Right ventricle myocardium superior (tissue), 1 donor: ENCODE measurements at places on chromosomes 13 and 19.
A peak's percentile ranks its signal among the peaks of the same experiment; 100 is the strongest.

DNA sequence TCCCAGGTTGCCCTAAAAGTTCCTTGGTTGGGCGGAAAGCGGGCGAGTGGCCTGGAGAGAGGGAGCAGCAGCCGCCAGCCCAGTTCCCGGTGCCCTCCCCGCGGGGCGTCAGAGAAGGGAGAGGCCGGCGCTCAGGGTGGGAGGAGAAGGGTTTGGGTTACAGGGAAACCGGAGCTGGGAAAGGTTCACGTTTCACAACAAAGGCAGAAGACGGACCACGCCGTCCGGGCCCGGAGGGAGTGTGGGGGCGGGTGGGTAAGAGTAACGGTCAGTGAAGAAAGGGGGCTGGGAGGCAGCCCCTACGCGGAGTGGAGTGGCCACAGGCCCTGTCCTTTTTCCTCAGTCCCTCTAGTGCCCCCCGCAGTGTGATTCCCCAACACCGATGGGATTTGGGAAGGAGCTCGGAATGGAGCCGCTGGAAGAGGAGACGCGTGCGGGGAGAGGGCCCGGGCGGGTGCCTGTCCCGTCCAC lies 1.6 kb downstream of the SIX5 start:
- DNase-seq: peak; percentile 86

DNA sequence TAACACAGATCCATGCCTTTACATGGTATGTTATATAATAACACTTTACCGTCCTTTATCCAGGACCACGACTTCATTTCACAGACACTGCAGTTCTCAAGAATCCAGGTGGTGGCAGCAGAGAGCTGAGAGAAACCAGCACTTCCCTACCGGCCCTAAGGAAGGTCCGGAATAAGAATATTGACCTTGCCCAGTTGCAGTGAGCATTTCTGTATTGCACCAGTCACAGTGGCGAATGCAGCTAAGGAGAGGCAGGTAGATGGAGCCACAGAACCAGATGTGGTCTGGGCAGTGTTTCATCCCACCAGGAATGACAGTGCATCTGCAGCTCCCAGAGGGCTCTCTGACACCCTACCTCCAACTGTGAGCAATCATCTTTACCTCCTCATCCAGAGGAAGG lies 44.6 kb downstream of the ZNF787 start:
- no peak for DNase-seq

DNA sequence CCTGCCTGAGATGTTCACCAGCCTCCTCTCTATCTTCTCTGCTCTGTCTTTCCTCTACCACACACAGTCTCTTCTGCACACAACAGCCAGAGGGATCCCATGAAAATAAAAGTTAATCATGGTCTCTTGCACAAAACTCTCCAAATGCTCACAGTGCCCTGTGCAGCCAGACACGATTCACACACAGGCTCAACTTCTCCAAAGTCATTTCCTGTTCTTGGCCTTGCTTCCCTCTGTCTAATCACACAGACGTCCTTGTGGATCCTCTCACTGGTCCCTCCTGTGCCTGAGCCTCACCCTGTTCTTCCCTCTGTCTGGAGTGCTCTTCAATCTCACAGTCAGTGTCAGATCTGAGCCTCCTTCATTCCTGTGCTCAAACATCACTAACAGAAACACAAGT lies 7.8 kb downstream of the SIGLEC12 start:
- DNase-seq: no peak

GRCh38 chr19:41403181-41403970 lies 5.8 kb downstream of the BCKDHA start:
- no peak for DNase-seq

DNA sequence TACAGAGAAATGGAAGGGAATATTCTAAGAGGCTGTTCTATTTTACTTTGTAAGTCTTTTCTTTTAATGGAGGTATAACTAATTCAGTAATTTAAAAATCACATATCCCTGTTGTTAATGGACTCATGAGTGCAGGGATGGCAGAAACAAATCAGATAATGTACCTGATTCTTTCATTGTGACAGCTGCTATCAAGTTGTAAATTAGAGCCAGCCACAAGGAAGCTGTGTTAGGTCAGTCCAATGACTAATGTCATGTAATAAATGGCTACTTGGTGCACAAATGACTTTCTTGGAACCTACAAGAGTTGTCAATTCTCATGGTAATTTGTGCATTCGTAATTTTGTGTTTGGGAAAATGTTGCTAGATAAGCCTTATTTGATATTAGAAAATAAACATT lies 446.4 kb downstream of the DCT start:
- no peak for DNase-seq

GRCh38 chr13:45178349-45179162 lies 22.3 kb downstream of the KCTD4 start:
- DNase-seq: no peak

DNA sequence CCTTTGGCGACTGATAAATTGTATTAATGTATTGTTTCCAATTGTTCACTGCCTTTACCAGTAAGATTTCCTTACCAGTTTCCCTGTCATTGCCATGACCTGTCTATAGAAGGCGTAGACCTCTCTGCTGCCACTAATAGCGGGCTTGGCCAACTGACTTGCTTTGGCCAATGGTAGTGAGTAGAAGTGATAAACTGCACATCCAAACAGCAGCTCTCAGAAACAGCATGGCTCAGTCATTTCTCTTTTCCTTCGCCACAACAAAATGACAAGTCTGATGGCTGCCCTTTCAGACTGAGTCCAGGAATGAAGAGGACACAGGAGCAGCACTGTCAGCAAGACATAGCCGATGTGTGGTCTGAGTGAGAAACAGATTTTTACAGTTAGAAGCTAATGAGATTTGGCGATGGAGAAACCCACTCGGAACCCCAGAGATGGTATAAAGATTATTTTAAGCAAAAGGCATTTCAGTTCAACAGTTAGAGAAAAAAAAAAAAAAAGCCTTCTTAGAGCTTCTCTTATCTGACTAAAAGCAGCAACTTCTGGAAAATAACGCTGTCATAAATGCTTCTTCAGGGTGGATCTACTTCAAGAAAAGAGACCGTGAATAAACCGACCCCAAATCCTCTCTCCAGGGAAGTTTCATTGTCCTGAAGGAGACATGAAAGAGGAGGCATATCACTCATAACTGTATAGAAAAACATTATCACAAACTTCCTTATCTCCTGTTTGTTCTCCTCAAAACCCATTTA lies 42.0 kb upstream of the TM9SF2 start:
- no peak for DNase-seq

GRCh38 chr13:48162217-48162616 lies 67.3 kb upstream of the MED4 start:
- DNase-seq: no peak

- no peak for DNase-seq
These were observed 3.4 kb upstream of the TGFB1 start for GRCh38 chr19:41356984-41357739.

- DNase-seq: no peak
These were observed 11.7 kb upstream of the ADGRE5 start for GRCh38 chr19:14369399-14370168.

DNA sequence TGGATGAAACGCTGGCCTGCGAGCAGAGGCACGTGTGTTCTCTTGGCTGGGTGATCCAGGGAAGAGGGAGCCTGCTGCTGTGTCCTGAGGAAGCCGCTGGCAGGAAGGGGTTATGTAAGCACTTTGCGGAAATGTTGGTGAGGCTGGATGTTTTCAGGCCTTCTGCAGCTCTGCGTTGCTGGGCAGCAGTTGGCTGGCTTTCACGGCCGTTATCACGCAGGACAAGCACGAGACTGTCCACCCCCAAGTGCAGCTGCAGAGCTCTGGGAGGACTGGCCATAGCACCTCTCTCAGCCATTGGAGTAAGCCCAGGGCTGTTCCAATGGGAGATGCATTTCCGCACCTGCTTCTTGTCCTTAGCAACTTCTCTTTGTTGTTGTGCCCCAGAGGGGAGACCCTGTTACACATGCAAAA lies 146.9 kb upstream of the SOX21 start:
- peak; percentile 82 for DNase-seq

- DNase-seq: no peak
These were observed 27.3 kb downstream of the TM9SF2 start for GRCh38 chr13:99528547-99528946.

GRCh38 chr13:19362946-19363510 lies 181.4 kb upstream of the TUBA3C start:
- no peak for DNase-seq

GRCh38 chr19:14097532-14098151 lies 7.1 kb upstream of the SAMD1 start:
- DNase-seq: no peak

- peak; percentile 75 for DNase-seq
These were observed 78.3 kb downstream of the CYSLTR2 start for GRCh38 chr13:48731957-48732569.

DNA sequence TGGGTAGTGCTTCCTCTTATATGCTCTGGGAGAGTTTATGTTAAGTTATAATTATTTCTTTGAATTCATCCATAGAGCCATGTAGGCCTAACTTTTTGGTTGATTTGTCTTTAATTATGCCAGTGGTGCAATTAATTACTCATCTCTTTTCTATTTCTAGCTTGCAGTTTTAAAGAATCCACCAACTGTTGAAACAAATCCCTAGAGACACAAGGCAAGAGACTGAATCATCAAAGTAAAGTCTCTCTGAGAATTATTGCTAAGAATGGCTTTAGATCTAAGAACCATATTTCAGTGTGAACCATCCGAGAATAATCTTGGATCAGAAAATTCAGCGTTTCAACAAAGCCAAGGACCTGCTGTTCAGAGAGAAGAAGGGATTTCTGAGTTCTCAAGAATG lies 5.9 kb upstream of the ZNF551 start:
- DNase-seq: no peak

GRCh38 chr19:40383668-40384248 lies 6.2 kb downstream of the HIPK4 start:
- DNase-seq: no peak

- no peak for DNase-seq
These were observed 128.2 kb downstream of the MZT1 start for GRCh38 chr13:72599178-72599743.

GRCh38 chr19:50534478-50534877 lies 20.8 kb upstream of the ASPDH start:
- DNase-seq: no peak

- no peak for DNase-seq
These were observed 622.1 kb upstream of the ARGLU1 start for GRCh38 chr13:107190065-107190464.

GRCh38 chr19:3006075-3006767 lies 22.9 kb downstream of the TLE2 start:
- DNase-seq: no peak

DNA sequence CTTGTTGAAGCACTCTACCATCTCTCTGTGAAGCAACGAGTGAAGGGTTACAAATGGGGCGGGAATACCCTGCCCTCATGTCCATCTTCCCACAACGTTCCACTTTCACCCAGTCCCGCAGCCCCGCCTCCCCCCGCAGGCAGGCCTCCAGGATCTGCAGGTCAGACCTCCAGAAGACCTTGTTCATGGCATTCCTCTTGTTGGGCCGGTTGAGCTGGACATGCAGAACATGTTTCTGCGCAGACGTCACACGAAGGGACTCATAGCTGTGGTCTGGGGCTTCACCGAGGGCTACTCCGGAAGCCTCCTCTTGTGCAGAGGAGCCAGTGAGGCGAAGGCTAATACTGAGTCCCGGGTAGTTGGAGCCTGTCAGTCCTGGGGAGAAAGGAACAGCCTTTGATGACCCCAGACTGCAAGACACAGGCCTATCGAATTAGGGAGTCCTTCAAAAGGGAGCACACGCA lies 420 bp downstream of the ECH1 start:
- peak; percentile 86 for DNase-seq

DNA sequence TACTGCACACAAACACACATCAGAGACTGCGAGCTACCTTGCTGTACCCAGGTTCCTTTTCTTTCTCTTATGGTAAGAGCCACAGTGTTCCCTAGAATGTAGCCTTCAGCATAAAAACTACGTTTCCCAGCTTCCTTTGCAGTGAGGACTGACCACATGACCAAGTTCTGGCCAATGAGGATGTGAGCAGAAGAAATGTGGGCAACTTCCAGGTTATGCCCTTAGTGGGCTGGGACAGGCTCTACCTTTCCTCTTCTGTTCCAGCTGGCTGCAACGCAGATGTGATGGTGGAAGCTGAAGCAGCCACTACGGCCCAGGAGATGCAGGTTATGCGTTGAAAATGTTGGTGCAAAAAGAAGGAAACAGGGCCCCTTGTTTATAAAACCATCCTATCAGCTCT lies 27.5 kb downstream of the VRK3 start:
- no peak for DNase-seq

DNA sequence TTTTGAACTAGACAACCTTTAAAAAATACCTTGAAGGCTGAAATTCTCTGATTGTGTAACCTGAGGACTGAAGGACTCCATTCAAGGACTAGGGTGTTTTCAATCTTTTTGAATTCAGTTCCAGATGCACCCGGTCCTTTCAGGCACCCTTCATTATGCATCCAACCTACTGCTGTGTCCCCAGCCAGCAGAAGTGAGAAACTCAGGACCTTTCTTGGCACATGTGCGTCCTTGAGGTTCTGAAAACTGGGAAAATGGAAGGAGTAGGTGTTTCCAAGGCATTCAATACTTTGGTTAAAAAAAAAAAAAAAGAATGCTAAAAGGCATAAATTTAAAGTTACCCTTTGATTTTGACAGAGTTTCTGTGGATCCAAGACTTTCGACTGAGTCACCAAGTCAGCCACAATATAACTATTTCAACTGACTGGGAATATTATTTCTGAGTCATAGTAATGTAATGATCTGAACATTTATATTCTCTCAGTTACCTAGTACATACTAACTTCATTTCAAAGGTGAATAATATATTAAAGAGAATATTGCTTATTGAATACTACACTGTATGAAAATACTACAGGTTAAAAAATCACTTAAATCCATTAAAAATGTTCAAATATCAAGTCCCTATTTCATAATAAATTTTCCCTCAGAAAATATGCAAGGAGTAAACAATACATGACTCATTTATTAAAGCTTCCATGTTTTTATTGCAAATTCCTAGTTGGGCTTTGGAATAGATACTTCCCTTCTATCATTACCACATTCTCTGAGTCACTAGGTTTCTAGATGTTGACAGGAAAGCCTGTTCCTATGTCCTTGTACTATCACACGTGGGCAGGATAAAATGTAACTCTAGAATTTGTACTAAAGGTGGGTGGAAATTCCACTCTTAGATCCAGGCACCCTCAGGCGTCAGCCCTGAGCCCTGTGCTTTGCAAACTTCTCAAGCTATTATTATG lies 2.4 kb upstream of the ITGBL1 start:
- no peak for DNase-seq

DNA sequence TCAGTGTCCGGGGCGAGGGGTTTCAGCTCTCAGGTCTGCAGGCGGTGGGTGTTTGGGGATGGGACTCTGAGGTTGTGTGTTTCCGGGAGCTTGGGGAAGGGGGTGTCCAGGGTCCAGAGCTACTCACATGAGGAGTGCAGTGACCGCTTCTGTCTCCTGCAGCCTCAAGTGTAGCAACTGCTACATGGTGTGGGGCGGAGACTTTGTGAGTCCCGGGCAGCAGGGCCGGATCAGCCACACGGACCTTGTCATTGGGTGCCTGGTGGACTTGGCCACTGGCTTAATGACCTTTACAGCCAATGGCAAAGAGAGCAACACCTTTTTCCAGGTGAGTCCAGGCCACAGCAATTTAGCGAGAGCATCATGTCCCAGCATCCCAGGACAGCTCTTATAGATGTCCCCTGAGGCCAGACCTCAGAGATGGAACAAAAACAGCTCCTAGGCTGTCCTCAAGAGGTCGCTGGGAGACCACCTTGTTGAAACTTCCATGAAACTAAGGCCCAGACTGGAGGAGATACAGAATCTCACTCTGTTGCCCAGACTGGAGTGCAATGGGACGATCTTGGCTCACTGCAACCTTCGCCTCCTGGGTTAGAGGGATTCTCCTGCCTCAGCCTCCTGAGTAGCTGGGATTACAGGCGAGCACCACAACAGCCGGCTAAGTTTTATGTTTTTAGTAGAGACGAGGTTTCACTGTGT lies 44.9 kb downstream of the RYR1 start:
- no peak for DNase-seq
